Fibroblast of skin of right quadriceps (primary cell): ENCODE measurements at places on chromosomes 3 and 15.
A peak's percentile ranks its signal among the peaks of the same experiment; 100 is the strongest.

DNA sequence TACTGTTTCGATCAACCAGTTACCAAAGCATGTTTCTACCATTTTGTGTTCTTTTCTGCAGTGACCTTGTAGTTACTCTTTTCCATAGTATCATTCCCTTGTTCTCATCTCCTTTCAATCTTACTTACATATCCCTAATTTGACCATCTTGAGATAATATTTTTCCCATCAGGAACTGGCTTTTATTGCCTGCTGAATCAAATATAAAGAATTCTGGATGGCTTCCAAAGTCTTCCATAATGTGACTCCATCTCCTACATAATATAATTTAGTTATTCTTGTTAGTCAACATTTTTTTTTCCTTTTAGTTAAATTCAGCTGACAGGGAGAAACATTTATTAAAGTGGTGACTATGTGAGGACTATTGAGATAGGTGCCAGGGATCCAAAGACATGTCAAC lies 7.0 kb downstream of the USP8 start:
- DNase-seq, result peak; percentile 60

DNA sequence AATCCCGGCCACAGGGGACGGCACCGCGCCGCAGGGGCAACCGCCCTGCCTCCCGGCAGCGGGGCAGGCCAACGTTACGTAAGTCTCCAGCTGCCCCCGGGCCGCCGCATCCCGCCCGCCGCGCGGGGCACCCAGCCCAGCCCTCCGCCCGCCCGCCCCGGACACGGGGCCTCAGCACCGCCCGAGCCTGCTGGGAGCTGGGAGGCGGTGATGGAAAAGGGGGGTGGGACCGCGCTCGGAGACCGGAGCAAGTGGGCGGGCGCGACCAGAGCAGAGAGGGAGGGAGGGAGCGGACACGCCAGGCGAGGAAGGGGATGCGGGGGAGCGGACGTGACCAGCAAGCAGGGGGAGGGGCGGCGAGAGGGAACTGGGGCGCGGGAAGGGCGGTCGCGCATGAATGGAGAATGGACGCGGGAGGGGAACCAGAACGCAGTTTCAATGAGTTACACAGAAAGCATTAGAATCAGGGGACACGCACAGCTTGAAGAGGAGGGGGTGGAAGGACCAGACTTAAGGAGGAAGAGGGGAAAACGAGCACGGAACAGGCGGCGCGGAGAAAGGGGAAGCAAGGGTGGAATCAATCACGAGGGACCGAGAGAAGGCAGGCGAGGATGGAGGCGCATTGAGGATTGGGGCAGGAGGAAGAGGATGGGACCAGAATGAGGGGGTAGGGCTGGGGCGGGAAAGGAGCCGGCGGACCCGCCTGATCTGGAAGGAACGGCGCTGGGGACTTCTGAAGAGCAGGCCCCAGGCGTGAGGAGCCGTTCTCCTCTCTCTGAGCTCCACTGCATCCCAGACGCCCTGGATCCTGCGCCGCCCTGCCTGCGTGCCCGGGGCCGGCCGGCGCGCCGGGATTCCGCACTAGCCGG lies 559 bp downstream of the PKM start:
- DNase-seq, result peak; percentile 94

DNA sequence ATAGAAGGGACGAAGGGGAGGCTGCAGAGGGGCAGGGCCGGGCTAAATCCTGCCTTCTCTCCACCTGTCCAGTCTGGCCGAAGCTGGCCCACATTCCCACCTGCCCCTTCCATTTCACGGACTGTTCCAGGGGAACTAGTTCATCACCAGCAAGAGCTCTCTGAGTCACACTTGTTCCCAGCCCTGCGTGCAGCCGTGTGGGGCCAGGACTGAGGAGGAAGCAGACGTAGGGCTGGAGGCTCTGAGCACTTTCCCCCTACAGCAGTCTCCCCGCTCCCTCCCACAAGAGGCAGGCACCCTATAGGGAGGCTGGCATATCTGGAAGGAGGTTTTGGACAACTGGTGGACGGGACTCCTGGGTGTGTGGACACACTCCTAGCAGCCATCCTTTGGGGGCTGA lies 3.0 kb downstream of the ITIH4 start:
- DNase-seq, result peak; percentile 13

GRCh38 chr15:40038275-40038637 lies 725 bp downstream of the SRP14 start:
- no peak for DNase-seq

- DNase-seq, result no peak
These were observed 100.2 kb downstream of the LRIG1 start for GRCh38 chr3:66400411-66401156.

- no peak for DNase-seq
These were observed 89.9 kb upstream of the CHL1 start for GRCh38 chr3:106619-107018.

GRCh38 chr3:182626484-182627467 lies 166.5 kb upstream of the ATP11B start:
- DNase-seq, result no peak

- peak; percentile 74 for DNase-seq
These were observed at the start of gene DISP2 for GRCh38 chr15:40357723-40358470. TSS of gene DISP2 (plus strand) at chr15:40358219. CDS start at chr15:40358322, 103 bp downstream.

DNA sequence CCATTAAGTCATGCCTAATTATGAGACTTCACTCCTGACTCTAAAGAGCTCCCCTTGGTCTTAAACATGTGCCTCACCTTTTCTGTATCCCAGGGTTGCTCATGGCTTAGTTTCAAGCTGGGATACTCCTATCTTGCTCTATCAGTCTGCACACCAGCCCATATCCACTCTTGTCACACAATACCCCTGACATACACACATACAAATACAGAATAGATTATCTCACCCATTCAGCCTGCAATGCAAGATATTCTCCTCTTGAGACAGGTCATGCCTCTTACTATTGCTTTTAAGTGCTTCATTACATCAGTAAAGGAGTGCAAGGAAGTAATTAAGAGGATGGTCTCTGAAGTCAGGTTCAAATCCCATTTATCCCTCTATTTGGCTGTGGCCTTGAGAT lies 587.3 kb downstream of the IGSF11 start:
- DNase-seq, result no peak

GRCh38 chr3:162945626-162946025 lies 1449.0 kb downstream of the OTOL1 start:
- no peak for DNase-seq

- peak; percentile 77 for DNase-seq
These were observed 69.2 kb upstream of the MFGE8 start for GRCh38 chr15:88982304-88982945.

DNA sequence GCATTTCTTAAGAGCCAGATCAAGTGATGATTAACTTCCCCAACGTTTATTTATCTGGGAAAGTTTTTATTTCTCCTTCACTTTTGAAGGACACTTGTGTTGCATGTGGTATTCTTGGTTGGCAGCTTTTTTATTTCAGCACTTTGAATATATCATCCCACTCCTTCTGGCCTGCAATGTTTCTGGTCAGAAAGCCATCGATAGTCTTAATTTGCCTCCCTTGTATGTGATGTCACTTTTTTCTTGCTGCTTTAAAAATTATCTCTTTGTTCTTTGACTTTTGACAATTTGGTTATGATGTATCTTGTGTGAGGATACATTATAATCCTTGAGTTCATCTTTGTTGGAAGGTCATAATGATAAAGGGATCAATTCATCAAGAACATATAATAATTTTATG lies 503.2 kb downstream of the OTOL1 start:
- DNase-seq, result no peak

DNA sequence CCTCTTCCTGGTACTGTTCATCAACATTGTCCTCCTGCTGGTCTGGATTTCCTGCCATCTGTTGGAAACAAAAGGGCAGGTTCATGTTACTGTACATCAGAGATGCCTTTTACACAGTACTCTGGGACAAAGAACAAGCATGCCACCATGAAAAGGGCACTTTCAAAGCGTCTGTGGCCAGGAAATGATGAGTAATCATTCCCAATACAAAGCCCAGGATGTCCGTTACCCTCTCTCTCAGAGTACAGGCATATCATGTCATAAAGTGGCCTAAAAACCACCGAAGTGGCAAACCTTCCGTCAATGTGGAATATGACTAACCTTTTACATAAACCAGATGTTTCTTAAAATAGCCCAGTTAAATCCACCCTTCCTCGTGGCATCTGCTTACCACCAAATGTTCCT lies 71.2 kb downstream of the GOLIM4 start:
- DNase-seq, result peak; percentile 85

DNA sequence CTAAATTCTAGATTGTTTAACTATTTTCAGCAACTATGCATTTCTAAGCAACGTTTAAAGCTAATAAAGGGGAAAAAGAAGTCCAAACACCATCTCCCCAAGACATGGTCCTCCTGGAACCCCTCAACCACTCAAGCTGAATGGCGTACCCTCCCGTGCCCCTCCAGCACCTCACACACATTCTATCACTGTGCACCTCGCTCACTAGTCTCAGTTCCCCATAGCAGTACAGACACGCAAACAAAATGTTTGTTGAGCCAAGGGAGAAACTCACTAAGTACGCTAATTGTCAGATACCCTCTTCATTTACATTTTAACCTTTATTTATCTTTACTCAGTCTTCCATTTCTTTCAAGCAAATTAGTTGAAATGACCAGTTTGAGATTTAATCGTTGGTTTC lies 48.8 kb downstream of the ACAP2 start:
- DNase-seq, result no peak

GRCh38 chr15:74414603-74415338 lies 19.0 kb downstream of the SEMA7A start:
- no peak for DNase-seq

- no peak for DNase-seq
These were observed 68.0 kb downstream of the ABHD5 start for GRCh38 chr3:43758592-43759225.

GRCh38 chr3:137988152-137988551 lies 21.8 kb upstream of the CLDN18 start:
- DNase-seq, result no peak

DNA sequence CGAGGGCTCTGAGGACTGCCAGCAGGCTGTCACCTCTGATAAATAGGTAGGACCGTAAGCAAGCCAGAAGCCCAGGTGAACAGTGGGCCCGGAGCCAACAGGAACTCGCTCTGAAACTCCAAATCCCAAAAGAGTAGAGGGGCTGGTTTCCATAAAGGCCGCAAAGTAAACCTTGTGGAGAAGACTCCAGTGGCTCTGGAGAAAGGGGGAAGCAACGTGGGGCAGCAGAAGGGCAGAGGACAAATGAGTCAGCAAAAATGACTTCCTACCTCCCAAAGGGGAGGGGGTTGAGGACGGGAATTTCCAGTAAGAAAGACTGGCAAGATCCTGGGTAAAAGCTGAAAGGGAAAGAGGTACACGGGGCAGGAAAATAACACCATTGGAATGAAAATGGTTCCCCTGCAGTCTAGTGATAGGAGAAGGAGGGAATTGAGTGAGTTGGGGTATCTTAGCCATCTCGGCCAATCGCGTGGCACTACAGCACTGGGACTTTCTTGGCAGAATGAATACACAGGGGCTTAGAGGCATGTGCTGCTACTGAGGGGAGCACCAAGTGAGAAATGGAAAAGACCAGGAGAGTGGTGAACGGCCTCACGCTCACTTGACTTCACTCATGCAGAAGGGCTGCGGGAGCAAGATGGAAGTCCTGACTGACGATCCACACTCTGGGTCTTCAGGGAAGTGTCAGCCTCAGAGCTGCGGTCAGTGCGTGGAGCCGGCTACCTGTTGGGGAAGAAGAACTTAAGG lies 33.2 kb downstream of the BMF start:
- DNase-seq, result no peak

- no peak for DNase-seq
These were observed 76.6 kb downstream of the C3orf70 start for GRCh38 chr3:185076219-185076618.

GRCh38 chr3:184360070-184360928 lies 1.1 kb downstream of the CLCN2 start:
- DNase-seq, result no peak

DNA sequence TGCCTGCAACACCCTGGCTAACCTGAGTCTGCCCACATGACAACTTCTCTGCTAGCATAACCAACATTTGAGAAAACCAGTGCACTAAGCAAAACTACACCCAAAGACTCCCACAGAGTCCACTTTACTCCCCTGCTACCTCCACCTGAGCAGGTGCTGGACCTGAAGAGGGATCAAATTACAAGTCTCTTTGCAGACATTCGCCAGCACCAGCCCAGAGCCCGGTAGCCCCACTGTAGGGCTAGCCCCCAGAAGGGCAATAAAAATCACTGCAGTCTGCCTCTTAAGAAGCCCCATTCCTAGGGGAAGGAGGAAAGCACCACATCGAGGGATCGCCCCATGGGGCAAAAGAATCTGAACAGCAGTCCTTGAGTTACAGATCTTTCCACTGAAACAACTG lies 472.2 kb downstream of the GRM7 start:
- DNase-seq, result no peak

DNA sequence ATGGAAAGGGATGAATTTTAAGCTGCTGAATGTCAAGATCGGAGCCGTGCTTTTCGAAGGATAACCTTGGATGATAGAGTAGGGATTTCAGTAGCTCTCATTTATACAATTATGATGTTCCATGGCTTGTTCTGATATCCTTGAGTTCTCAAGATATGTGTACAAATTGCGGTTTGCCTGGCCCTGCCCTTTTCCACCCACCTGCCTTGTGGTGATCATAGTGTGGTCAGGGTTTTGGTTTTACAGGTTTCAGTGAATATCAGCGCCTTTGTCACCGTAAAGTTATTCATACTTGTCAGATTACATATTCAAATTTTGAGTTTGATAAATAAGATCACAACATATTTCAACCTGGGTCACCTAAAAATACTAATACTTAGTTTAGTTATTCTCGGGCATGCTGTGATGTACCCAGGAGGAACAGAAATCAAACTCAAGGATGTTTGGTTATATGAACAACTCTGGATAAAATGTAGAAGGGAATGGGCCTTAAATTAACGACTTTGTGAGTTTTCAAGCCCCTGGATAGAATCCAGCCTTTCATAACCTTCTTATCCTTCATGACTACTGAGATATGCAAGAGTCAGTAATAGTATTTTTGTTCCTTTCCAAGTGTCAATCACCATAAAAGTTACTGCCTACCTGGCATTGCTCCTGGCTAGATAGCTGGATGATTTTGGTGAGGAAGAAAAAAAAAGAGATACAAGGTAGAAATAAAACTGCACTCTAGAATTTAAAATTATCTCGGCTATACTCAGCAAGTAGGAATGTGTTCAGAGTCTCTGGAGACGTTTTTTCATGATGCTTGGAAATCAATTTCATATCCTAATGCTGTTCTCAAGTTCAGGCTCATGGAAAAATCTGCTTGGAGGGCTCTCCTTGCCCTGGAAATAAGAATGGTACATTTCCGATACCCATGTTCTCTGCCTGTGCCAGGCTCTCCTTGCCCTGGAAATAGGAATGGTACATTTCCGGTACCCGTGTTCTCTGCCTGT lies 209.2 kb upstream of the TPRG1 start:
- DNase-seq, result peak; percentile 21

DNA sequence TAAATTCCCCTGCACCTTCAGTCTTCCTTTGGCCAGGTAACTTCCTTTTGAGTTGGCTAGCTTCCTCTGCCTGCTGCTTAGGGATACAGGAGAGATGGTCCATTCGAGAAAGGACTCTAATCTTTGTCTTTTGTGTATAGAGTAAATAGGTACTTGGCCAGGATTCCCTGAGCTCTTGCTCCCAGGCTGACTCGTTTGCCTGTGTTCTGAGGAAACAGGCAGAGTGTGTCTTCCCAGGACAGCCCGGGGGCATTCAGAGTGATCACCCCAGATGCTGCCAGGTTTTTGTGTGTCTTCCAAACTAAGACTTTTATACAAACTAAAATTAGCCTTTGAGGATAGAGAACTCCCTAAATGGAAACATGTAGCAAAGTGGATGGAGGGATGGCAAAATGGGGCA lies 39.5 kb downstream of the TMEM108 start:
- no peak for DNase-seq

GRCh38 chr3:159583662-159584061 lies 405.0 kb upstream of the IL12A start:
- peak; percentile 29 for DNase-seq

GRCh38 chr3:9581742-9582141 lies 28.1 kb upstream of the LHFPL4 start:
- no peak for DNase-seq
